CD4-positive, alpha-beta T cell treated with Interleukin-17A for 1 hour (primary cell): ENCODE measurements at places on chromosomes 7 and 10.
A peak's percentile ranks its signal among the peaks of the same experiment; 100 is the strongest.

DNA sequence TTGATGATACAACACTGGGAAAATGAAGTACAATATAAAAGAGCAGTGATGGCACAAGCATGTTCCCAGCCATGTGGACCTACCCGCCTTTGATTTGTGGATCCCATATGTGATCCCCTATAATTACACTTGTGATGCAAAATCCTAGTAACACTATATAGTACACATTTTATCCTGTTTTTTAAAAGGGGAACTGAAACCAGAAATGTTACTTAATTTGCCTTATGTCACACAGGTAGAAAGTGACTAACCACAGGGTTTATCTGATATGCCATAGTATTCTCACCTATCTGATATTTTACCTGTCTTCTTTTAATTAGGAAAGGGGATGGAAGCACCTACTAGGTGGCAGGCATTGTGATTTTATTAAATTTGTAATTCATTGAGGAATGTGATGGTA, 35.0 kb downstream of the ARMC3 start:
- no peak for DNase-seq

DNA sequence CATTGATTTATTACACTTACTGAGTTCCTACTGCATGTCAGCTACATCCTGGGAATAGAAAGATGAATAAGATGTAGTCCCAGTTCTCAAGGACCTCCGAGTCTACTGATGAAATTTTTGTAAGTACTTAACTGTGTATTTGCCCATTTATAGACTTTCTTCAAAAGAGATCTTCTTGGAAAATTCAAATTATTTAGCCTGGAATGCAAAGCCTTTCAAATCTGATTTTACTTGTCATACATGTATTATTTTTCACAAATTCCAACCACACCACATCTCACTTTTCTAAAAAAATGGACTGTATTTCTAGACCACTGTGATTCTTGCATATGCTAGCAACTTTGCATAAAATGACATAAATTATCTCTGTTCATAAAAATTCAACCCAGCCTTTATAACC, 581.3 kb downstream of the ATRNL1 start:
- DNase-seq: no peak

GRCh38 chr10:126212738-126213137, 175.5 kb downstream of the ADAM12 start:
- no peak for DNase-seq

DNA sequence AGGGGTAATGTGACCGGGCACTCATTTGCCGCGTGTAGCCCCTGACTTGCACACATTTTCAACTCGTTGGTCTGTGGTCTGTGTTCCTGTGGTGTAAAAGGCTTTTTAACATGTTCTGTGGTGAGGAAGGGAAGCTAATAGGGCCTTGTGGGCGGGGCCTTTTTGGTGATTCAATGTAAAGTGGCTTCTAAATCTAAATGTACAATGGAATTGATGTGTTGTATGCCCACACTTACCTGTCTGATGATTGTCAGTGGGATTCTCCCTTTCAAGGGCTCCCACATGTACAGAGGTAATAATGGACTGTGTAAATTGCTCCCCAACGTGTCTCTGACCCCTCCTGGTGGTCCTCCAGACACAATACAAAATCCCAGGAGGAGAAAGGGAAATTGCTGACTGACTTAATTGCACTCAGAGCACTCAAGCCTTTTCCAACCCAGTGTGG, 43.1 kb upstream of the GATAD1 start:
- peak; percentile 36 for DNase-seq

DNA sequence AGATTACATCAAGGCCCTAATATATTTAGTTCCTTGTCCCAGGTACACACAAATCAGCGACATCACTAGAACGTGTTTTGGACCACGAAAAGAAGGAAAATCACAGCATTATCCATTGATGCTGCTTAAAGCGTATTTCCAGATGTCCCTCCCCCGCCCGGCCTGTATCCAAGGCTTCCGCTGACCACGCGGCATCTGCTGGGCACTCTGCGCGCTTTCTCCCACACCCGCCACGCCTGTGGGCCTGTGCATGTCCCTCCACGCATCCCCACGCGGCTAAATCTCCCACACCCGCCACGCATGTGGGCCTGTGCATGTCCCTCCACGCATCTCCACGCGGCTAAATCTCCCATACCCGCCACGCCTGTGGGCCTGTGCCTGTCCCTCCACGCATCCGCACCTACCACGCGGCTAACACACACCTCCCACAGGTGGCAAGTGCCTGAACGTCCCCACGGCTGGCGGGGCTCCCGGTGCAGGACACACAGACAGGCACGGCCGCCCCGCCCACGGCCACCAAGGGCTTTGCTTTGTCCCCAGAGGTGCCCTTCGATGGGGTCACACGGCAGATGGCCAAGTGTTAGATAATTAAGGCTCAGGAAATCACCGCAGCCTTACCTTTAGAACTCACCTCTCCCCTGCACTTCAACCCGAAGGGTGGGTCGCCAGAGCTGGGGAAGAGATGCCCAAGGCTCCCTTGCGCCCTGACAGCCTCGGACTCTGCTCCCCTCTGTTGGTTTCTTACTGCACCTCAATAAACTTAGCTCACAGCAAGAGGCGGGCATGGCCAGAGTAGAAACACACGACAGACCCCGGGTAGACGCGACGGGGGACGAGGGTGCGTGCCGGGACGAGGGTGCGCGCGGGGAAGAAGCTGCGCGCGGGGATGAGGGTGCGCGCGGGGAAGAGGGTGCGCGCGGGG, 49.5 kb downstream of the DIP2C start:
- DNase-seq: no peak

DNA sequence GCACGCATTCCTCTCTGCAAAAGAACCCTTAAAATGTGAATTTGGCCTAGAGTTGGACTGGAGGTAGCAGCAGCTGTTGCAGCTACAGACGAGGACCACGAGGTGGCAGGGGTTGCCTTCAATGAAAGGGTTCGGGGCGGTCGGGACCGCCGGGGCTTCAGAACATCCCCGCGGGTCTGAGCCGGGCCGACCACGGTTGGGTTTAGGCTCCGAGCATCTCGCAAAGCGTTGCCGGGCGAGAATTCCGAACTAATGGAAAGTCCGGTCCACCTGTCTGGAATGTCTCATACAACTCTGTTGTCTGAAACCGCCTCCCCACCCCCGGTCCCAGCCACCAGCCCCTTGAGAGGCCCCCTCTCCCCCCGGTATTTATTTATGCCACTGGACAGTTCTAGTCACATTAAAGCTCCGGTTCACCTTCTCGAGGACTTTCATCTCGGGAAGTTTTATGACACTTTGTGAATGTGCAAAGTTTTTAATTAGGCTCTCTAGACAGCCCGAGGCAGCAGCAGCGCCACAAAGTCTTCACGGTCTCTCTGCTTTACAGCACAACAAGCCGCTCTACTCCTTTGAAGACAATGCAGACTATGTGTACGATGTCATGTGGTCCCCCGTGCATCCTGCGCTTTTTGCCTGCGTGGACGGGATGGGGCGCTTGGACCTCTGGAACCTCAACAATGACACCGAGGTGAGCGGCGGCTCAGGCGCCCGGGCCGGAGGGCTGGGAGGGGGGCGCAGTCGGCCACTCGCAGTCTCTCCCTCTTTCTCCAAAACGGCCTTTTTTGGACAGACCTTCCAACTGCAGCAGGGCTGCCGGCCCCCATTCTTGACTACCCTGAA, 246.2 kb downstream of the SLC25A13 start:
- peak; percentile 46 for DNase-seq

GRCh38 chr10:75932921-75933320, 501.5 kb downstream of the LRMDA start:
- DNase-seq: no peak

DNA sequence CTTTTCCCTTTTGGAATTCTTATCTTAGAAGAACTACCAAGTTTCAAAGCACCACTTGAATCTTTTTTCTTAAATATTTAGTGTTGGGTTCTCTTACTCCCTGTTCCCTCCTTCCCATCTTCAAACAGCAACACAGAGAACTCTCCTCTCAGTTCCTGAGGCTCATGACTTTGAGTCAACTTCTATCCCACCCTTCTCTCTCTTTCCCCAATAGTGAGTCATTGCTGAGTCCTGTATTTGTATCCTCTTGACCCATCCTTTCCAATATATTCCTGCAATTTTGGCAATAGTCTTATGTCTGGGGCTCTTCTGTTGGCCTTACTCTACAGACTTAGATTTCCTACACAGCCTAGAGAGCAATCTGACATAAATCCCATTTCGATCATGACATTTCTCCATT, 20.8 kb upstream of the JCAD start:
- DNase-seq: no peak

- no peak for DNase-seq
Observed at GRCh38 chr7:79952399-79952798, 182.2 kb upstream of the GNAI1 start.

GRCh38 chr7:134782121-134782623, 2.7 kb downstream of the CALD1 start:
- DNase-seq: no peak

- peak; percentile 20 for DNase-seq
Observed at GRCh38 chr10:34655286-34656170, 159.6 kb downstream of the PARD3 start.

DNA sequence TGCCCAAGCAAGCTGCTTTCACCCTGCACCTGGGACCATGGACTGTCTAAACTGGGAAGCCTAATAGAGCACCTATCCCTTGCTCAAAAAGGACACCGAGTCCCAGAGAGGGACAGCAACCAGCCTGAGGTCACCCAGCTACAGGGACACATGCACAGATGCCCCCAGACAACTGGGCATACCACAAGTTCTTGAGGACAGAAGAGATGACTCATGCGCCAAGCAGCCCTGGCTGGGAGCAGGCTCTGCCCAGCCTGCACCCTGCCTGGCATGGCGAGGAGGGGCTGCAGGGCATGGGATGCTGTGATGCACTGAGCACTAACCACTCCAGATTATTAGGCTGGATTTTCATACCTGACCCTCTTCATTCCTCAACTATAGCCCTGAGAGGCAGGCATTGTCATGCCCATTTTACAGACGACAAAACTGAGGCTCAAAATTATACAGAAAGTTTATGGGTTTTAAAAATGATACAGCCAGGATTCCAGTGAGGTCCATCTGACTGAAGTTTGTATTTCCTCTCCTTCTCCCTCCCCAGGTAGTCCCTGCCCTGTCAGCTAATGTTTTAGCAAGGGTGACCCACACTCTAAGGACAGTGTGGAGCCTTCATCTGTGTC, 289.3 kb upstream of the ZMIZ1 start:
- no peak for DNase-seq

- no peak for DNase-seq
Observed at GRCh38 chr7:65001291-65001814, 5.1 kb downstream of the ERV3-1 start.

DNA sequence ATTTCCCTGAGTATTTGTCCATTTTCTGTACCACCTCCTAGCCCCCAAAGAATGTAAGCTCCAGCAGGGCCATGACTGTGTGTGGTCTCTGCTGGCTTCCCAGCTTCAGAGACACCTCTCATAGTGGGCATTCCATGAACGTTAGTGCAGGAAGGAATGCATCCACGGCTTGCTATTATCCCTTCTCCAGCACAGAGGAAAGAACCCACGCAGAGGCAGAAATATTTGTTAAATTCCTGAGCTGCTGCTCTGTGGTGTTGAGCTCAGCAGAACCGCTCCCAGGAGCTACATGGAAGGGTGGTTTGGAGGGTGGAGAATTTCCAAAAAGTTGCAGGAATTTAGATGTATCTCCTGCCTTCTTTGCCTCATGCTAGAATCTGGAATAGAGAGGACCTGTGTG, 275.2 kb downstream of the POU6F2 start:
- no peak for DNase-seq

DNA sequence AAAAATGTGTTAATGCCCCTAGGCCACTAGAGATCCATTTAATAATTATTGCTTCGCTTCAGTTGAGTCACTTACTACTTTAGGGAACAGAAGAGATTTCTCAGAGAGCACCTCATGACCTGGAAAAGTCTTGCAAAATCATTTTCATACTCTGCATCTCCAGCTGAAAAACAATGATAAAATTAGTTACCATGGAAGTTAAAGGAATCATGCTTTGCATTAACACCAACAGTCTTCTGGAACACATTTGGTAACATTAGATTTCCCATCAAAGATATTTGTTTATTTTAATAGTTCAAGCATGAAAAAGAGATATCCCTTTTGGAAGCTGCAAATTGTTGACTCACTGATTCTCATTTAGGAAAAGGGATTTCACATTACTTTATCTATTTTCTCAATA, 1.8 kb upstream of the STEAP2 start:
- no peak for DNase-seq

DNA sequence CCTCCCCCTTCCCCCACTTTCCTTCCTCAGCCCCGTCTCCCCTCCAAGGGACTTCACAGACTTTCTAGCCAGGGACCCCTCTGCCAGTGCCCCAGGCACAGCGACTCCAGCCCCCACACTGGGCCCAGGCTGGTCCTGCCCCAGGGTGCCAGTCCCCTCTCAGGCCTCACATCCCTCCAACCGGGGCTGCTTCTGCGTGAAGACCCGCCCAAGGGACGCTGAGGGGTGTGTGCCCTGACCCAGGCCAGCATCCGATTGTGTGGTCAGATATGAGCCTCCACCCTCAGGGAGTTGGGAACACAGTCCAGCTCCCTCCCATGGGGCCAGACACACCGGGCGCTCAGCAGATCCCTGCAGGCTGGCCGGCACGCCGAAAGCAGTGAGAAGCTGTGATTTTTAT, 97.0 kb downstream of the MICALL2 start:
- DNase-seq: no peak

DNA sequence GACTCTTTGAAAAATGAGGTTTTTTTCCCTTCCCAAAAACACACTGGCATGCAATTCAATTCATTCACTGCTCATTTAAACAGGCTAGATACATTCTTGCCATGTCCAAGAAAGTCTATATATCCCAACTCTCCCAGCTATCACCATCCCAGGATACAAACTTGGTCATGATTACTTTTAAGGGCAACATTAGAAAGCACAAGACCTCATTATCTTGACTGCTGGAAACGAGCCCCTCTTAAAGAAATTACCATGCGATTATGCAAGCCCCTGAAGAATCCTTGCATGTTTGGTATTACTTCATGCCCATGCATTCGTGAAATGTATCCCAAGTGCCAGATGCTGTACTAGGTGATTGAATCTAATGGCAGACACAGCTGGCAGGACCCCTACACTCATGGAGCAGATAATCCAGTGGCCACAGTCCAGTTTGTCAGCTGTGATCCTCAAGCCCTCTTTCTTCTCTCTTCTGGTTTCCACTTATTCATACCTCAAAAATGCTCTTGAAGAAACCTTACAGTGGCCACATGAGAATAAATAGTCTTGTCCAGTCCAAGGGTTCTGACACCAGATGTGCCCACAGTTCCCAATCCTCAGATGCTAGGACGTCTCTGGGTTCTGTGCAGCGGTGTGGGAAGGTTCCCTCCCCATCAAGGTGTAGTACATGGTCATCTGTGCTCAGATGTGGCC, 103.7 kb upstream of the HABP2 start:
- DNase-seq: no peak

DNA sequence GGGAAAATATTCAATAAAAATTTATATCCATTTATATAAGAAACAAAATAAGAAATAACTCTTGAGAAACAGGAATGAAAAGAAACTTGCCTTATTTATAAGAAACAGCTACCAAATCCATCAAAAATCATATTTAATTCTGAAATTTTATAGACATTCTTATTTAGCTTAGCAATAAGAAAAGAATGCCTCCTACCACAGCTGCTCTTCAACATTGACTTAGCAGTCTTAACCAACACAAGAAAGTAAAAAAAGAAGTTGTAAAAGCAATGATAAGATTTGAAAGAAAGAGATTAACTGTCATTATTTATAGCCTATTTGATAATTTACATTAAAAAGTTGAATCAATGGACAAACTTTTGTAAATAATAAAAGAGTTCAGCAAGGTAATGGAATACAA, 212.8 kb downstream of the ZNF365 start:
- DNase-seq: no peak

- no peak for DNase-seq
Observed at GRCh38 chr7:135355377-135356048, 121.9 kb downstream of the STRA8 start.

GRCh38 chr7:135188298-135188984, 17.9 kb upstream of the CYREN start:
- no peak for DNase-seq
